ENCODE measurements at places on chromosomes 5 and 9.

DNA sequence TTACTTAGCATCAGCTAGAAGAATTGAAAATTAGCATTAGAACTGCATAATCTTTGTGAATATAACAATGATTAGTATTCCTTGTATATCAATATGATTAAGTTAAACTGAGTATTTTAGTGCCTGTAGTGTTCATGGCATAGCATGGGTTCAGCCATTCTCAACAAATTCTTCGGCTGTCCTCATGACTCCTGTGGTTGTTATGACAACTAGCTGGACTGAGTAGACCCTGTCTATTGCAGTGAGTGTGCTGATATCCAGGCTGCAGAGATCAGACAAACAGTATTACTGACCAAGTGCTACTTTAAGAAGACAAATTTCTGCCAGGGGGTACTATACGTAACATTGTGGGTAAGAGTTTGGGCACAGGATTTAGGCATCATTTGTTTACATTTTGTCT, 125.9 kb downstream of the NUDT12 start:
- no peak for DNase-seq

DNA sequence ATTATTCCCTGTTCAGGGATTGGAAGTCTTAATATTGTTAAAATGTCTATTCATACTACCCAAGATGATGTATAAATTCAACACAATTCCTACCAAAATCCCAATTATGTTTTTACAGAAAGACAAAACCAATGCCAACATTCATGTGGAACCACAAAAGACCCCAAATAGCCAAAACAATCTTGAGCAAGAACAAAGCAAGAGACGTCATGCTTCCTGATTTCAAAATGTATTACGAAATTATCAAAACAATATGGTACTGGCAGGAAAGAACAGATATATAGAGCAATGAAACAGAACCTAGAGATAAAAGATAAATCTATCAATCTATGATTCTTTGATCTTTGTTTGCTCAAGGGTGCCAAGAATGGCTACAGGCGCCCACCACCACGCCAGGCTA, 237.9 kb downstream of the TAF11L14 start:
- no peak for DNase-seq

DNA sequence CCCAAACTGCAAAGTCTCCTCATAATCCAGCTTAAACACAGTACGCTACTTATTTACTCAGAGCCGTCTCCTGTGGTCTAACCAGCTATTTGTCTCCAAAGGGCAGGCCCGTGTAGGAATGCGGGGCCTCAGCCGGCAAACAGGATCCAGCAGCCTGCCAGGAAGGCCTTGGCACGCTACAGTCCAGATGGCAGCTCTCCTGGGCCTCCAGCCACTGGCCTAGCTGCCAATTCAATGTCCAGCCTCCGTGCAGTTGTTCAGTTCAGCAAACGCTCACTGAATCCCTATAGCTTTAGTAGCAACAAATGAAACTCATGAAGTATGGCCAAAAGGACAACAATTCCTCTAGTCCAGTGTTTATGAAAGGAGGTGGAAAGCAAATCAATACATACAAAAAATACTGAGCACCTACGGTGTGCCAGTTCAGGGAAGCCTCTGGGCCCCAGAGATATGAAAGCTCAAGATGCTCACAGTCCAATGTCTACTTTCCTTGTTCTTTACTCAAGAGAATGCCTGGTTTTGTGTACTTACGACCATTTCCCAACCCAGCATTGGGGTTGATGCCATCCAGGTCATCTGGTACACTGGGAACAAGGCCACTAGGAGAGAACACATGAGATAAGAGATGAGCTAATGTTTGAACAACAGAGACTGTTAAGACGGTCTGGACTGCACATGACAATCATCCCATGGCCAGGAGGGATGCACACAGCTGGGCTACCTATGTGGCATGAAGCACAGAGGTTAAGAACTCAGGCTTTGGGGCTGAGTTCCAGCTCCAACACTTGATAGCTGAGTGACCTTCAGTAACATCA, 8.3 kb downstream of the CDK5RAP2 start:
- no peak for DNase-seq

GRCh38 chr9:124789531-124789930, 12.6 kb downstream of the OLFML2A start:
- no peak for DNase-seq

DNA sequence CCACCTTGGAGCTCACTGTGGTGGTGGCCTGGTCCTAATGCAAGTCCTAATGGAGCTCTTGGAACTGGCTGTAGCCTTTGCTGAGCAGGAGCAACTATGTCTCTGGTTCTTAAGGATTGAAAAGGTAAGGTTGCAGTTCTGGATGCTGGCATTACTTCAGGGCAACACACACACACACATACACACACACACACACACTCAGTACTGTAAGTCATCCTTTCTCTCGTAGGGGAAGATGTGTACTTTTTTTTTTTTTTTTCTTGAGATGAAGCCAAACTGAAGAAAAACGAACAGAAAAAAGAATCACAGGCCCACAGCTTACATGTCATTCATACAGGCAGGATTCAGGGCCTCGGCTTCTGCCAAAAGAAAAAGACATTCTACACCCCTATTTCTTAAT, 81.1 kb upstream of the RPS23 start:
- DNase-seq, result no peak

- no peak for DNase-seq
These were observed 12.5 kb upstream of the CARD9 start for GRCh38 chr9:136386018-136386417.

DNA sequence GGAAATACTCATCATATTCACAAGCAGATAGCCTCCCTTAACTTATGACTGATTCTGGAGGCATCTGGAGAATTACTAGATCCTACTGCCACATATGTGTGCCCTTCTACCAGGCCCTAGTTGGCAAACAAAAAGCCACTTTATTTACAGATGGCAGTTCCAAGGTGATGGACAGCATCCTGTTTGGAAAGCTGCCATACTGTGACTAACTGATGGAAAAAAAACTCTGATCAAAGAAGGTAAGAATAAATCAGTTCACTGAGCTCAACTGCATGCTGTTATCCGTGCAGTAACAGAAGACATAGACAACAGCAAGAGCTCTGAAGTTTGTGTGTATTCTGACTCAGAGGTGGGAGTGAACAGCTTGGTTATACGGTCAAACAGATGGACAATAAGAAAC, 279.8 kb upstream of the POU5F2 start:
- DNase-seq, result no peak

DNA sequence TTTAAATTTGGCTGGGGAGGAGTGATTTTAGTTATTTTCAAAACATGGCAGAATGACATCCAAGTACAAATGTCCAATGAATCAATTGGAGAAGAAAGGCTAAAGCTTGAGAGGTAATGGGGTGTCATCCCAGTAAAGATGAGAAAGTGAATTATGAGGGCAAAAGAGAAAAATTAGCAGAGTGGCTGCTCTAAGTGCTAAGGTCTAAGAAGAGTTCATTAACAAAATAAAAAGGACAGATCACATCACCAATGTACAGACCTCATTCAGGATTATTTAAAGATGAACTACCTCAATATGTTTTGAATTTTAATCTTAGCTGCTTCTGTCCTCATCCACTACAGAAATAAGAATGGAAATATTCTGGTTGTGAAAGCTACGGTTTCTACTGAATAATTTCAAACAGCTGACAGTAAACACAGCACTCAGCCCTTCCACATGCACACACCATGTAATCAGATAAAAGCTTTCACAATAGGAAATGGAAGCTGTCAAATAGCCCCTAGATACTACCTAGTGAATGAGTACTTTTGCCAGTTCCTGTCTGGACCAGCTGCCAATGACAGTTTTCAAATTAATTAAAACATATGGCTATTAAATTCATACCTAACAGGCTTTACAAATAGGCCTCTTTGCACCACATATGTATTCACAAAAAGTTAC, 171.5 kb downstream of the SSBP2 start:
- no peak for DNase-seq

DNA sequence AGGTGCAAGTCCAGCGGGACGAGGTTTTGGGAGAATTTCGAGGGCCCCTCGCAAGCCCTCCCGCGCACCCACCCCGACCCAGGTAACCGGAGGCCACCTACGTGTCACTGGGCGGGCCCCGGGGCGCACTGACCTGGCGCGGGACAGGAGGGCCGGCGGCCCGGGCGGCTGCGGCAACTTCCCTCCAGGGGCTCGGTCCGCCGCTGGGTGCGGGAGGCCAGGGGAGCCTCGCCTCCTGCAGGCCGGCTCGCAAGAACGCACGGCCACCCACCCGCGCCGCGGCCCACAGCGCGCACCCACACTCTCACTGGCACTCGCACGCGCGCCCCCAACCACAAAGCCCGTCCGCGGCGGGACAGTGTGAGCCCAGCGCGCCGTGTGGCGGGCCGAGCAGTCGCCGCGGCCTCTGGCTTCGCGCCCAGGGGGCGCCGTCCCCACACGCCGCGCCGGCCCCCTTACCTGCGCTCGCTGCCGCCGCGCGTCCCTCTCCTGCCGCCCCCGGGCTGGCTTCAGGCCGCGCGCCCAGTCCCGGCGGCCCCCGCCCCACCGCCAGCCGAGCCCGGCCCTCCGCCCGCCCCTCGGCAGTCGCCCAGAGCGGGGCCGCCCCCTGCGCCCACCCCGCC, 451 bp downstream of the LPAR1 start:
- no peak for DNase-seq

GRCh38 chr5:67066815-67067214, 129.8 kb downstream of the CD180 start:
- DNase-seq, result no peak

DNA sequence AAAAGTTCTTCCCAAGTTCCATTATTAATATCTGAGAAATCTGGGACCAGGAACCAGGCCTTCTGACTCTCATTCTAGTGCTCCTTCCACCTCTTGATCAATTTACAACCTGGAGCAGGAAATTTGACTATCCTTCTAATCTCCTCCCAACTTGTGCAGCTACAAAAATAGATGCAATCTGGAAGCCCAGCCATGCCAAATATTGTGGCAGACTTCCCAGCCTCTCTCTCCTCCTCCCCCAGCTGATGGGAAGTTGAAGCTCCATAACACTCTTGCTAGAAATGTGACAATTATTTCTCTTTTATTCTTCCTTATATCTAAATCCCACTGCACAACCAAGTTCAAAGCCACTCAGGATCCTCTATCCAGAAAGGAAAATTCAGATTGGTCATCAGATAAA, 252.1 kb downstream of the SEC61B start:
- DNase-seq, result no peak

All from Peyer's patch (tissue), 4 donors.